ENCODE measurements at places on chromosomes 7 and 10. TPM values are rescaled to one million over a fixed set of nuclear protein-coding genes. Genes with fewer than 3 reads are reported as not detected.

- DNase-seq = no peak
- H3K4me1 ChIP-seq = peaks cover 23% of the 10 kb centered on the region
- H3K36me3 ChIP-seq = peaks cover 2% of the 10 kb centered on the region
- H3K4me3 ChIP-seq = no peak overlapping the region
Observed at GRCh38 chr10:107011105-107011504, 153.4 kb downstream of the SORCS1 start.

DNA sequence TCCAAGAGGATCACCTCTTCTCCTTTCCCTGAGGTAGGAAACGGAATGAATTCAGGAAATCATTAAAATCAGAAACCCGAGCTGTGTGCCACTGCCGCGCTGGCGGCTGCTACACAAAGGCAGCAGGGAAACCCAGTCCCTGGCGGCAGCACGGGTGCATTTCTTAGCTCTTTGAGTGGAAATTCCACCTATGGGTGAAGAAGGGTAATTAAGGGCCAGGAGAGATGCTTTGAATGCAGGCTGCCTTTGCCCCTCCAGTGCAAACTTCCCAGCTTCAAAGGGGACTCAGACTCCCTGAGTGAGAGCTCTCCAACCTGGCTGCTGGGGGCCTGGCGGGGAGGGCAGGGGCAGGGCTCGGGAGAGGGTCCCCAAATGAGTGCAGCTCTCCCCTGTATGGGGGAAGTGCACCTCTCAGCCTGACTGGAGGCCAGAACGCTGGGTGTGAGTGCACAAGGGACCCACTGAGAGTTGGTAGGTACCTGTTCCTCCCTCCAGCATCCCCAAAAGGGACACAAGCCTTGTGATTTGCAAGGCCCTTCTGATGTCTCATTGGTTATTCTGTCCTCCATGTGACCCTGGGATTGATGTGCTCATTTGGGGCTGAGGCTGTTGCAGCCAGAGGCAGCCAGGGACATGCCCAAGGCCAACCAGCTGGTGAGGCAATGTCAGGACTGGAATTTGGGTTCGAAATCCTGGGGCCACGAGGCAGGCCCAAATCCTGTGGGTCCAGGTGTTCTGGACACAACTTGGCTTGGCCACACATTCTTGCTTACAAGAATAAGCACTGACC lies 16.3 kb upstream of the ZMIZ1 start:
- H3K27me3 ChIP-seq = 0 out of 2 replicates have a peak, but pooled peaks cover 2% of the 10 kb centered on the region
- H3K4me1 ChIP-seq = no peaks in the 10 kb centered on the region
- H3K4me3 ChIP-seq = no peak overlapping the region
- H3K36me3 ChIP-seq = no peaks in the 10 kb centered on the region

DNA sequence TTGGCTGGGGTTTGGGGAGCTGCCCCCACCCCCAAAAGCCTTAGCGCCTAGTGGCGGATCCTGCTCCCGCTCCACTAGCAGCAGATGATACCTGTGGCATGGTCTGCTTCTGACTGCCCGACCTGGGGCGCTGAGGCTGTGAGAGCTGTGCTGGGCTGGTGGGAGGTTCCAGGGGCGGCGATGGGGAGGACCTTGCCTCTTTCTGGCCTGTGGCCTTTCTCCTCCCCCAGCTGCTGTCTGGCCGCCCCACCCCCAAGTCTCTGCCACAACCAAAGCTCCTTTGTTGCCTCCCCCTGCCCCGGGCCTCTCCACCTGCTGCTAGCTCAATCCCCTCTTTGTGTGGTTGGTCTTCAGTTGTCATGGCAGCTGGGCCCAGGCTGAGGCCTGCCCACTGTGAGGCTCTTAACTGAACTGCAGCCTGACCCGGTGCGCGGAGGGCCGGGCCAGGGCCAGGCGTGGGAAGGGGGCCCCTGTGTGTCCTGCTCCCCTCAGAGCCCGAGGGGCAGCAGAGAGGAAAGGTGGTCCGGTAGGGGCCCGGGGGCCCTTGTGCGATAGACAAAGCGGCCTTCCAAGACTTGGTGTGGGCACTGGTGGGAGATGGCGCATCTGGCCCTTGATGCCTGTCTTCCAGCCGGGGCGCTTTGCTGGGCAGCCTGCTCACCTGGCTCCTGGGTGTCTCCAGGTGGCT lies 4.7 kb downstream of the ZNF775 start:
- H3K4me1 ChIP-seq = peaks cover 41% of the 10 kb centered on the region
- H3K36me3 ChIP-seq = no peaks in the 10 kb centered on the region
- peak overlapping the region; percentile 84 for H3K27ac ChIP-seq
- peak overlapping the region; percentile 35 for H3K4me3 ChIP-seq
- H3K27me3 ChIP-seq = no peaks in the 10 kb centered on the region

DNA sequence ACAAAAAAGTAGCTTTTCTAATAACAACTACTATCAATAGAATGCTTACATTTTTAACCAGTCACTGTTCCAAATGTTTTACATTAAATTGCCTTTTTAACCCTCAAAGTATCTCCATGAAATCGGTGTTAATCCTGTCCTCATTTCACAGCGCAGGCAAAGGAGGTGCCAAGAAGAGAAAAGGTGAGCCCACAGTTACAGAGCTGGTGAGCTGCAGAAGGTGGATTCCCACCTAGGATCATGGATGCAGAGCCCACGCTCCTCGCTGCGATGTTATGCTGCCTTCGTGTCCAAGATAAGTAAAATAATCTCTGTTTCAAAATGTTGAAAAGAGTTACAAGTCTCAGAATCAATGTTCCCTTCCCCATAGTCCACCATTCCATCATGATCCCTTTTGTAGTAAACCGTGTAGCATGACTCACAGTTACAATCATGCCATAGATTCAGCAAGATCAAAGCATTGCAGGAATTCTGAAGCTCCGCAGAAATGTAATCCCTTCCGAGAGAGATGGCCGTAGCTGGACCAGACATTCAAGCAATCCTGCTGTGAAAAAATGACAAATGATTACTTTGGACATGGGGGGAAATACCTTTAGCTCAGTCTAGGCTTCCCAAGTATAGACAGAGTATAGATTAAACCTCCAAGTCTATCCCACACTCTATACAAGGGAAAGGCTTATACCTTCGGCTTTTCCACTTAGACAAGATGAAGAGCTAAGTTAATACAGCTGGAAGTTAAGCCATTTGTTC lies 394.7 kb upstream of the AKR1E2 start:
- H3K27ac ChIP-seq = no peak overlapping the region
- no peaks in the 10 kb centered on the region for H3K36me3 ChIP-seq
- H3K4me3 ChIP-seq = no peak overlapping the region

The ABCB1 gene
- not detected for total RNA-seq

The PILRB gene
- 13.3 TPM for total RNA-seq

- no peak overlapping the region for H3K27ac ChIP-seq
- no peak for DNase-seq
- no peaks in the 10 kb centered on the region for H3K27me3 ChIP-seq
- H3K4me3 ChIP-seq = no peak overlapping the region
Observed at GRCh38 chr7:92914645-92915044, 78.3 kb upstream of the CDK6 start.

GRCh38 chr10:65892284-65892683 lies 1033.6 kb upstream of the LRRTM3 start:
- H3K4me3 ChIP-seq = no peak overlapping the region
- H3K27ac ChIP-seq = no peak overlapping the region
- no peak for DNase-seq
- no peaks in the 10 kb centered on the region for H3K36me3 ChIP-seq
- H3K4me1 ChIP-seq = no peaks in the 10 kb centered on the region

The STEAP1B gene
- not detected for total RNA-seq

DNA sequence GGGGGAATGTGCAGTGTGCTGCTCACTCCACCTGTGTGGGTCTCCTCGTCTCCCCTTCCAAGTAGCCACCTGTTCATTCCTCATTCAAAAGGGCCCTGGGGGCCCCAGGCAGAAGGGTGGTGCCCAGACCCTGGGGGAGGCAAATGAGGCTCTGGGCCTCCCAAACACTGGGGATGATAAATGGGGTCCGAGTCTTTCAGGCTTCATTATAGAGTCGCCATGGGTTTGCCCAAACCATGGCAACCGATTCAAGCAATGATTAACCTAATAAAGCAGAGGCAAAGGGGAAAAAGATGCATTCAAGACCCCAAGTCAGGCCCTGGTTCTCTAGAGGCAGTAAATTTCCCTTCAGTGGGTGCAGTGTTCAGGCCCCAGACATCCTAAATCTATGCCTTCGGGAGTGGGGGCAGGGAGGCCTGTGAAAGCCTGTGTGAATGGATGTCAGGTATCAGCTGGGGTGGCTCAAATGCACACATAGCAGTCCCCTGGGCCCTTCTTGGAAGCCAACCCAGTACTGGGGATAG lies 10.4 kb downstream of the NEUROG3 start:
- H3K27ac ChIP-seq = no peak overlapping the region
- no peaks in the 10 kb centered on the region for H3K4me1 ChIP-seq
- H3K36me3 ChIP-seq = no peaks in the 10 kb centered on the region
- no peak for DNase-seq
- no peaks in the 10 kb centered on the region for H3K27me3 ChIP-seq
- H3K4me3 ChIP-seq = no peak overlapping the region

The LGI1 gene
- total RNA-seq = not detected

- DNase-seq = no peak
- H3K27ac ChIP-seq = no peak overlapping the region
- H3K27me3 ChIP-seq = no peaks in the 10 kb centered on the region
Observed at GRCh38 chr10:409408-410040, 274.3 kb downstream of the ZMYND11 start.

GRCh38 chr7:135789956-135790355 lies 41.3 kb upstream of the FAM180A start:
- H3K27ac ChIP-seq = no peak overlapping the region
- no peaks in the 10 kb centered on the region for H3K4me1 ChIP-seq
- H3K4me3 ChIP-seq = no peak overlapping the region
- DNase-seq = no peak
- H3K27me3 ChIP-seq = no peaks in the 10 kb centered on the region

The CACNA2D1 gene
- total RNA-seq = 16.7 TPM

The POLR2J3 gene
- 21.5 TPM for total RNA-seq

DNA sequence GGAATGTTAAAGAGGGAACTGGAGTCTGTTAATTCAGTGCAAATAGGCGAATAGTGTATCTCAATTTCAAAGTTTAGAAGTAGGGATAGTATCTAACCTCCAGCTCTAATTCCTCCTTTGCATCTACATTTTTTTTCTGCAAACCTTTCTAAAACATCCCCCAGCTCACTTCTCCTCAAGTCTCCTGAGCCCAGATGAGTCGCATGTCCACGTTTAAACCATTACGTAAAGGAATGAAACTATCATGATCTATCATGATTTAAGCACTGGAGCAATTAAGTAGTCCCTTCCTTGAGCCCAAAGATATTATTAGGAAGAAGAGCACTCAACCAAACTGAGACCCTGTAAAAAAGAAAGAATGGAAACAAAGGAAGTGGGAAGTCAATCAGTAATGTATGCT lies 29.9 kb downstream of the GPR22 start:
- no peak overlapping the region for H3K27ac ChIP-seq
- H3K4me1 ChIP-seq = no peaks in the 10 kb centered on the region
- H3K4me3 ChIP-seq = no peak overlapping the region
- H3K27me3 ChIP-seq = no peaks in the 10 kb centered on the region
- no peaks in the 10 kb centered on the region for H3K36me3 ChIP-seq

The SEC23IP gene
- 46.7 TPM for total RNA-seq

- H3K36me3 ChIP-seq = no peaks in the 10 kb centered on the region
- no peak for DNase-seq
- no peaks in the 10 kb centered on the region for H3K27me3 ChIP-seq
Observed at GRCh38 chr10:123327450-123327849, 173.2 kb downstream of the BUB3 start.

GRCh38 chr10:131312478-131312836 lies 936 bp upstream of the TCERG1L start:
- no peak overlapping the region for H3K4me3 ChIP-seq
- H3K4me1 ChIP-seq = no peaks in the 10 kb centered on the region
- no peak for DNase-seq

DNA sequence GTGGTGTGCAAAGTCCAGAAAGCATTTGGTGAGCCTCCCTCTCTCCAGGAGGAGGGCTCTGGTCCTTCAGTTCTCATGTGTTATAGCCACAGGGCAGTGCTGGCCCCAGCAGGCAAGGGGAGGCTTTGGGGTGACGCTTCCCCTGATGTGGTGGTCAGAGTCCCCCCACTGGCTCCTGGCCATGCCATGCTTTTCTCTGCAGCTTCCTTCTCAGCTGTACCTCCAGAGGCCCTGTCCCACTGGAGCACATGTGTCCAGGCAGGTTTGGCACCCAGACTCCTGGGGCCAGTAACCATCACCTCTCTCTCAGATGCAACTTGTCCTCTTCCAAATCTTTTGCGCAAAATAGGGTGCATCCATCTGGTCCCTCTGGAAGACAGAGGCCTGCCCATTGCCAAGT lies 233.0 kb upstream of the ZNF32 start:
- H3K36me3 ChIP-seq = no peaks in the 10 kb centered on the region
- no peak overlapping the region for H3K27ac ChIP-seq
- no peaks in the 10 kb centered on the region for H3K4me1 ChIP-seq
- H3K4me3 ChIP-seq = no peak overlapping the region

The NEURL1 gene
- 2.6 TPM for total RNA-seq

Measured in SJCRH30 (cell line).